ENCODE measurements at places on chromosomes 13 and 19.
A peak's percentile ranks its signal among the peaks of the same experiment; 100 is the strongest.

GRCh38 chr13:110182003-110182402 lies 125.0 kb downstream of the COL4A1 start:
- DNase-seq, result no peak

- no peak for DNase-seq
Observed at GRCh38 chr13:62544928-62545327, 1129.3 kb upstream of the PCDH20 start.

GRCh38 chr19:10009714-10010224 lies 535 bp downstream of the COL5A3 start:
- DNase-seq, result no peak

DNA sequence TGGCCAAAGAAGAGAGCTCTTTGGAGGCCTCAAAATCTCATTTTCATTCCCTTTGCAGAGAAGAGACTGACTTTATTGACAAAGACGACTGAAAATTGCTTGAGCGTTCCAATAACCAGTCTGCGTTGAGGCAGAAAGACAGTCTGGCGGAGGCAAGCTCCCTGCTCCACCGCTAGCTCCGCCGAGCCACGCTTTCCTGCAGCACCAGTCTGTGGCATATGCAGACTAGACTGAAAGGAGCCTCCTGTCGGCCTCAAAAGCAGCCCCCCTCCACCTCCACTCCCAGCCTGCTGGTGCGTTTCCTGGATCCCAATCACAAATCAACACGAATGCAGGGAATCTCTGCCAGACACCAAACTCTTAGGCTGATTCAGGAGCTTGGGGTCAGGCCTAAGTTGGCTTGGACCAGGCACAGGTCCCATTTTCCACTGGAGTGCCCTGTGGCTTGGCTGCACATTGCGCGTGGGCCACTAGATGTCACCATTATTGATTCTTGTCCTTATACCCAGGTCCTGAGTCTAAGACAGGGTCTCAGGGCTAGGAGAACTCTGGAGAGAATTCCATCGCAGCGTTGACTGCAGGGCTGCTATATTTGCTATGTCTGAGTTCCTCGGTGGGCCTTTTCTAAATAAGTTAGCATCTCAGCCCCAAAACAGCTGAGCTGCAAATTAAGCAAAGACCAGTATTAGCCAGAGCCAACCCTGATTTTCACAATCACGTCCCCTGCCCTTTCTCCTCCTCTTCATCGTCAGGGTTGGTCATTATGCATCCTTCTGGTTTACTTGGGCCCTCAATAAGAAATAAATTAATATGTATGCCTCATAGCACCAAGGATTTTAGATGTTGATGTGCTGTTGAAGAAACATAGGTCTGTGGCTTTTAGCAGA lies 5.2 kb upstream of the ZNF507 start:
- DNase-seq, result peak; percentile 5

DNA sequence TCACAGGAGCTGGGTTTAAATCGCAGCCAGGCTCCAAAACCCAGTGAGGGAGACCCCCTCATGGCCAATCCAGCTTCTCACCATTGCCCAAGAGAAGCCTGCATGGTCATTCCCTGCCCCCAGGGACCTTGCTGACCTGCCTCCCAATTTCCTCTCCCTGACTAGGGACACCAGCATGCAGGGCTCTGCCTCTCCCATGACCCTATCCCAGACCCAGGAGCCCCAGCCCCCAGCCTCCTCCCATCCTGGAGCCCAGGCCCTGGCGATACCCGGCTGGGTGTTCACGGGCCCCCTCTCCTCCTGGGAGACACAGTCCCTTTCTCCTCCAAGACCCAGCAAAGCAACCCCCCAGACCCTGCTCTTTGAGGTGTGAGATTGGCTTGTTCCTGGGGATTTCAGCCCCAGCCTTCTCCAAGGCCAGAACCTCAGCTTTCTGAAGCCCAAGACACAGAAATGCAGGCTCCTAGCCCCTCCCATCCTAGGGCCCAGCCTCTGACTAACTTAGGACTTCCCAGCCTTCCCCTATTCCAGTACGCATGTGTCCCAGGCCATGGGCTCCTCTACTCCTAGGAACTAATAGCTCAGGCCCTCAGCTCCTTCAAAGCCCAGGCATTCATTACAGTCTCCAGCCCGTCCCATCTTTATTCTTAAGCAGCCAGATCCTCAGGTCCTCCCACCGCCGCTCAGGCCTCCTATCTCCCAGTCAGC lies 1.1 kb downstream of the GYS1 start:
- DNase-seq, result no peak

DNA sequence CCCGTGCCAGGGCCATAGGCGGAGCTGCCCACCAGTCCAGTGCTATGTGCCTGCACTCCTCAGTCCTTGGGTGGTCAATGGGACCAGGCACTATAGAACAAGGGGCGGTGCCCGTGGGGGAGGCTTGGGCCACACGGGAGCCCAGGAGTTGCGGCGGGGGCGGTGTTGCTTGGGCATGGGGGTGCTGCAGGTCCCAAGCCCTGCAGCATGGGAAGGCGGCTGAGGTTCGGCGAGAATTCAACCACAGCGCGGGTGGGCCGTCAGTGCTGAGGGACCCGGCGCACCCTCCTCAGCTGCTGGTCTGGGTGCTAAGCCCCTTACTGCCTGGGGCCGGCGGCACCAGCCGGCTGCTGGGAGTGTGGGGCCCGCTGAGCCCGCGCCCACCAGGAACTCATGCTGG lies 242.2 kb upstream of the SGCG start:
- DNase-seq, result no peak

DNA sequence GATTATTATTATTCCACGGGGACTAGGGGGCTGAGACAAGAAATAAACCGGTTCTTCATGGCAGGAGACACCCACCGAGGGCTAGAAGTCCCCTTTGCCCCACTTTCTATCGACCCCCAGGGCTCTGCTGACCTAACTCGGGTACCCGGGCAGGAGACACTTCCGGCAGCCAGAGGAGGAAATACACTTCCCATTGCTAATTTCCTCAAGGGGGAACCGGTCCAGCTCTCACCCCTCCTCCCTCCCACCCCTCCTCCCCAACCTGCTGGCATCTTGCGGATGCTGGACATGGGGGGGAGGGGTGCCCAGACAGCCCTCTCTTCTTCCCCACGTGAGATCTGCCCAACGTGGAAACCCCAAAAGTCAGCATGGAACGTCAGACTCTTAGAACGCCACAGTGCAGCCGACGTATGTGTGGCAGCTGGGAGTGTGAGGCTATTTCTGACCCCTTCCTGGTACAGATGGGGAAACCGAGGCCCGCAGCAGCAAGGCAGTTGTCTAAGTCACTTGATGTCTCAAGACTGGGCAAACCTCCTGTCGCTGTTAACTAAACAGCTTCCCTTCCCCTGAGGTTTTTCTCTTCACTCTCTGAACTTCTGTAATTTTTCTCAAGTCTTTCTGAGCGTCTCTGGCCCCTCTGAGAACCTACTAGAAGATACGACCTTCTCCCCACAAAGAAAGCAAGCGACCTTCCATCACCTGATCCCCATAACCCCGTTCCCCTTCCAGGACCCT lies 3.6 kb downstream of the GPR4 start:
- no peak for DNase-seq

DNA sequence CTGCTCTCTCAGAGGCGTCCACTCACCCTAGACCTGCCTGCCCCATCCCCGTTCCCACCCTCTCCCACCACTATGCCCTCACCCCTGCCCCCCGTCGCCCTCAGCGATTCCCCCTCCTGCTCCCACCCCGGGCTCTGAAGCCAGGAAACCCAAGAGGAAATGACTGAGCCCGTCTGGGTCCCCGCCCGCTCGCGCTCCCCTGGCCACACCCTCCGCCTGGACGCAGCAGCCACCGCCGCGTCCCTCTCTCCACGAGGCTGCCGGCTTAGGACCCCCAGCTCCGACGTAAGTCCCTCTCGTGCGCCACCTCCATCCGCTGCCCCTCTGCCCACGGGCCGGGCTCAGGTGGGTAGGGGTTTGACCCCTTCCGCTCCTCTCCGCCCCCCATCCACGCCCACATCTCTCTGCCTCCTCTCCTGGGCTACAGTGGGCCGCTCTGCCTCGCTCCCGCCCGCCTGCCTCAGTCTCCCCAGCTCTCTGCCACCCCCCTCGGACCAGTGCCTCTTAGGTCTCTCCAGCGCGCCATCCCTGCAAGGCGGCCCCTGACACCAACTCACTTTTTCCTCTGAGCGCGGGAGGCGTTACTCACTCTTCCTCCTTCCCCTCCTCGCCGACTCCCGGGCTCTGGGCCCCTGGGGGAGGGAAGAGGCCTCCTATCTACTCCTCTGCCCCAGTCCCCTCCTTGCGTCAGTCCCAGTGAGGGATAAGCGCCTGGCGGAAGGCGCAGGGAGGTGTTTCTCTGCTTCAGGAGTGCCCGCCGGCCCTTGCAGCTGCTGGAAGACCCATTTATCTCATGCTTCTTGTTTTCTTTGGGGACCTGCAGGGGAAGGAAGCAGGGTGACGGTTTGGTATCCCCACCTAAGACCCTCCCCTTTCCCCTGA lies at the start of gene FXYD5:
FXYD5 (plus strand) TSS at position 211 of the 882 bp plus-strand sequence. CDS start 816 bp downstream, outside the sequence.
- DNase-seq, result no peak

- no peak for DNase-seq
Observed at GRCh38 chr13:95262837-95263384, 38.3 kb downstream of the ABCC4 start.

- DNase-seq, result no peak
Observed at GRCh38 chr19:19409205-19409604, 3.7 kb downstream of the GATAD2A start.

DNA sequence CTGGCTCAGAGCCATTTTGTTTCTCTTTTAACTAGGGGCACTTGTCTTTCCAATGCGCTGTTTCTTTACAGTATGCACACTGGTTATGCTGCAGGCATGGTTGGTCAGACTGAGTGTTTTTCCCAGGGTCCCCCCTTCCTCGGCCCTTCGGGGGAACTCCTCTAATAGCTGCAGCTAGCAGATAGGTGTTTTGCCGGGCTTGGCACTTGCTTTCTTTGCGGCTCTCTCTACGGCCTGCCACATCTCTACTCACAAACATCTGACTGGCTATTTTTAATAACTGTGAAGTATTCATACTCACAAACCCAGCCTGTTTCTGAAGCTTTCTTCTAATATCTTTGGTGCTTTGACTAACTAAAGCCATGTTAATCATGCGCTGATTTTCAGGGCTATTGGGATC lies 89.4 kb downstream of the SLC25A15 start:
- DNase-seq, result no peak

DNA sequence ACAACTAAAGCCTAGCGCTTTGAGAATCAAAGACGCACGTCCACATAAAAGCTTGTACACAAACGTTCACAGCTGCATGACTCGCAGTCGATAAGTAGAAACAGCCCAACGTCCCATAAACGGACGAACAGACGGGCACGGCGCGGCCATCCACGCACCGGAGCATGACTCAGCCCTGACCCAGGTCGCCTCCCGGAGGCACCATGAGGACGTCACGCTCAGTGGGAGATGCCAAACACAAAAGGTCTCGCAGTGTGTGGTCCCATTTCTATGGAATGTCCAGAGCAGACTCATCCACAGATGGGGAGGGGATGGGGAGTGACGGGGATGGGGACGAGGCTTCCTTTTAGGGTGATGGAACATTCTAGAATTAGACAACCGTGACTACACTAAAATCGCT lies 9.4 kb downstream of the POLRMT start:
- DNase-seq, result no peak

GRCh38 chr19:31303262-31303815 lies 45.9 kb downstream of the TSHZ3 start:
- no peak for DNase-seq

DNA sequence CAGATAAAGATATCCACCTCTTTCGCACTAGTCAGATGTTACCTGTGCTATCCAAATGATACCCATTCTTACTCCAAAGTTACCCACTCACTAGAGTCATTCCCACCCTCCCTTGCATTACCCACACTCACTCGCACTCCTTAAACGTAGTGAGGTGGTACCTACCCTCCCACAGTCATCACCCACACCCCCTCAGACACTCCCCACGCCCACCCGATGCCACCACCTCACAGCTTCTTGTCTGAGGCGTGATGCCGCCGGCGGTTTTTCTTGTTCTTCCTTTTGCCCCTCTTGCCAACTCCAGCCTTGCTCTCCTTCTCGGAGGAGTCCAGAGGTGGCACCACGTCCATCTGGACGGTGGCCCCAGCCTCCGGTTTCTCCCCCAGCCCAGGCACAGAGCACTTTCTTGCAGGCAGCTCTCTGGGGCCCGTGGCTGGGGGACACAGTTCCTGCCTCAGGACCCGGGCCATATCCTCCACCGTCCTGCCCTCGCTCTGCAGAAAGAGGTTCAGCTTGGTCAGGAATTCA lies 1.2 kb downstream of the PNMA8C start:
- no peak for DNase-seq

- DNase-seq, result no peak
Observed at GRCh38 chr13:76775088-76775740, 111.0 kb downstream of the KCTD12 start.

DNA sequence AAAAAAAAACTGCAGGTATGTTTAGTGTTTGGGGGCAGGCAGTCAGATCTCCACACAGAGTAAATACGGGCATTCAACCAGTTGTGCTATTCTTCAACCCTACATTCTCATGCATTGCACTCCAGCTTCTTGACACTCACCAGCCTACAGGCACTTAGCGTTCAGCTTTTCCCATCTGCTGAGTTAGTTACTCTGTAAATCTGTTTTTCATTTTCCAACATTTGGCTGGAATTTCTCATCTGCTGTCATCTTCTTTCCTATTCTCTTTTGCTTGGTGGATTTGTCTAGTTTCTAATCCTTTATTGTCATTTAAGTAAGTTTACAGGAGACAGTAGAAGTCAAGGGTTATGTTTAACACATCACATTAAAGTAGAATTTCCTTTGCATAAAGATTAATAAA lies 1318.9 kb downstream of the OLFM4 start:
- no peak for DNase-seq

DNA sequence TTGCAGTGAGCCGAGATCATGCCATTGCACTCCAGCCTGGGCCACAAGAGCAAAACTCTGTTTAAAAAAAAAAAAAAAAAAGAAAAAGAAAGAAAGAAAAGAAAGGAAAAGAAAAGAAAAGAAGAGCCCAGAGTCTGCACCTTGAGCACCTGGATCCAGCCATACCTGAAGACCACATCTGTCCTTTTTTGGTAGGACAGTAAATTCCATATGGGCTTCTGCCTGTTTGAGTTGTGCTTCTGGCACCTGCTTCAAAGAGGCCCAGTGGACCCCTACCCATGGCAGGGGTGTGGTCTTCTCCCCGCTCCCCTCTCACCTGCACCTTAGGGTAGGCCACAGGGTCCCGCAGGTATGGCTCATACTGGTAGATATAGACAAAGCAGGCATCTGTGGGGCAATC lies 5.8 kb downstream of the TM6SF2 start:
- no peak for DNase-seq

DNA sequence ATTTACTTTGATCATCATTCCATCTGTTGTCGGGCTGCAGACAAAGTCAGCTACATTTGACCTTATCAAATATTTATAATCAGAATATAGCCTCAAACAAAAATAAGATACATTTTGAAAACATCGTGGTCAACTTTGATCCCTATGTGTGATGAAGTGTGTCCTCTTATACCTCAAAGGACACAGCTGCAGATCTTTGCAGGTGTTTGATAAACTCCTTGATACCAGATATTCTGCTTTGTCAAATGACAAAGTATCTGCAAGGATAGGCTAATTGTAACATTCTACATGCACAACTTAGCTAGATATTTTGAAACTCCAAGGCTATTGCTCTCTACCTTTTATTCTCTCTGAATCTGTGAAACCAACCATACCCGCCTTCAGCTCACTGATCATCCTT lies 44.0 kb downstream of the PHF11 start:
- no peak for DNase-seq
